CD4-positive, alpha-beta T cell (primary cell): ENCODE measurements at places on chromosomes 4 and X.
A peak's percentile ranks its signal among the peaks of the same experiment; 100 is the strongest.

GRCh38 chr4:139015948-139016471, 429 bp downstream of the NOCT start:
- peak; percentile 46 for DNase-seq

- no peak for DNase-seq
Observed at GRCh38 chr4:124636788-124637187, 75.7 kb downstream of the ANKRD50 start.

DNA sequence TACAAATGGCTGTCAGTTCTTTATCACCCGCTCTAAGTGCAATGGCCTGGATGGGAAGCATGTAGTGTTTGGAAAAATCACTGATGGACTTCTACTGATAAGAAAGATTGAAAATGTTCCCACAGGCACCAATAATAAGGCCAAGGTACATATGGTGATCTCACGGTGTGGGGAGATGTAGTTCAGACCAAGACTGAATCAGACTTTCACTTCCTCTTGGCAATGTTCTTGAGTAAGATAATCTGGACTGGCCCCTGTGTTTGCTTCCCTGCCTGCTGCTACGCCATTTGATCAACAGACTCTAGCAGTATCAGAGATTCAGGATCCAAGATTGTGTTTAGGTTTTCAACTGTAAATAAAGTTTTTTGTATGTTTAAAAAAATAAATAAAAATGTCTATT, 682.2 kb upstream of the AMOT start:
- no peak for DNase-seq

DNA sequence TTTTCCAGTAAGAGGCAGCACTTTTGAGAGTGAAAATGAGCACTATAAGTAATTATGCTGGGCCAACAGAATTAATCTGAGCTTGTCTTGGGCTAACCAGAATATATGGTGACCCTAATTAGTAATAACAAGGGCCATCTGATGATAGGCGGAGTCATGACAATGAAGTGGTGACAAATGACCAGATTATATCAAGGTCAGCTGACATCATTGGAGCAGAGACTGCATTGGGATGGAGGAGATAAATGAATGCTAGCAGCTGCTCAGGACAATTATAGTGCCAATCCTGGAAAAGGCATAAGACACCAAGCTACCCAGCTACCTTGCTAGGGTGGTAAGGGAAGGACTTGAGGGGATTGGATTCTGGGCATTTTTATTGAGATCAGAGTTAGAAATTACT, 1548.7 kb downstream of the RPA4 start:
- DNase-seq, result no peak

DNA sequence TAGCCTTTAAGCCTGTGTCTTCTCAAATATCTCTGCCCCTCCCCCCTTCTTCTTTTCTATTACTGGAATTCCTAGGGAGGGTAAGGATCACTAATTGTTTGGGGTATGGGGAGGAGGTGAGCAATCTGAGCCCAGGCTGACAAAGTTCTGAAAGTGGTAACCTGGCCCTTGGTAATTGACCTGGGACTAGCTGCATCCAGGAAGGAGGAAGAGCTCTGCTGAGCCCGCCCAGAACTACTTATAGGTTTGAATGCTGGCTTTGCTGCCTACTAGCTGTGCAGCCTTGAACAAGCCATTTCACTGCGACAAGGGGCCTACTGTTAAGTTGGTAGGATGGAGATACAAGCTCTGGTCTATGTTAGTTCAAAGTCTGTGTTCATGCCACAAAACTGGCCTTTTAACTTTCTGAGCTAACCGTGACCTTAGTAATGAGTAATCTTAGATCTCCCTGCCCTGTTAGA, 37.8 kb downstream of the DGKK start:
- no peak for DNase-seq

DNA sequence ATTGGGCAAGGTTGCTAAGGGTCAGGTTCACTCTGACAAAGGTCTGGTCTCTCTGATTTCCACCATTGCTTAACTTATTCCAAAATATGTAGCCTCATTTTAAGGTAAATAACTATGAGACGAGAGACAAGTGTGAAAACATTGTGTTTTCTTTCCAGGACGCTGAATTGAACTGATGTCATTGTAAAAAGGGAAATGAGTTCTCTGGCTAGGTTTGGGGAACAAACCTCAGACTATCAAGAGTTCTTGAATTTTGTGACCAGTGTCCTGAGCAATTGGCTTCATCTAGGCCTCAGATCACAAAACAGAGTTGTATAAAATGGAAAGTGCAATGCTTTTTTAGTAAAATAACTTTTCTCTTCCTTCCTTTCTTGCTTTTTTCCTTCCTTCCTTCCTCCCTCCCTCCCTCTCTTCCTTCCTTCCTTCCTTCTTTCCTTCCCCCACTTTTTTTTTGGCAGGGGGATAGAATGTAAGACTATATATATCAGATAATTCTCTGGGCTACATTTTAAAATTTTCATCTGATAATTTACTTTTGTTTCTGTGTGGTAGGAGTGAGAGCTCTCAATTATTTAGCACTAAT, 30.8 kb upstream of the CXCL8 start:
- DNase-seq, result no peak

DNA sequence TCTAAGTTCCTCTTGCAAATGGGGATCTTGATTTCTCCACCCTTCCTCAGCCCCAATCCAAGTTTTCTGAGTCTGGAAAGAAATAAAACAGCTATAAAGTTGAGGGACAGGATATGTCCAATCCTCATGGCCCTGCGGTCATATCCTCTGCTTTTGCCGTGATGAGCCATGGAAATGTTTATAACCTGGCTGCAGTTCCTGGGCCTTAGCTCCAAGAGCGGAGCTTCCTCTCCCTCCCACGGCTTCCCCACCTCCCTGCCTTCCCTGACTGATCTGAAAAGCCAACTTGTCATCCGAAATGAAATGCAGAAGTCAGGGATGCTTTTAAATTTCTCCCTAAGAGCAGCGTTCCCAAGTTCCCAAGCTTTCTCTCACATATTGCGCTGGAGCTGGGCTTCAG, 221.5 kb upstream of the SFRP2 start:
- DNase-seq, result no peak
